ENCODE measurements at places on chromosomes 5 and 9.

DNA sequence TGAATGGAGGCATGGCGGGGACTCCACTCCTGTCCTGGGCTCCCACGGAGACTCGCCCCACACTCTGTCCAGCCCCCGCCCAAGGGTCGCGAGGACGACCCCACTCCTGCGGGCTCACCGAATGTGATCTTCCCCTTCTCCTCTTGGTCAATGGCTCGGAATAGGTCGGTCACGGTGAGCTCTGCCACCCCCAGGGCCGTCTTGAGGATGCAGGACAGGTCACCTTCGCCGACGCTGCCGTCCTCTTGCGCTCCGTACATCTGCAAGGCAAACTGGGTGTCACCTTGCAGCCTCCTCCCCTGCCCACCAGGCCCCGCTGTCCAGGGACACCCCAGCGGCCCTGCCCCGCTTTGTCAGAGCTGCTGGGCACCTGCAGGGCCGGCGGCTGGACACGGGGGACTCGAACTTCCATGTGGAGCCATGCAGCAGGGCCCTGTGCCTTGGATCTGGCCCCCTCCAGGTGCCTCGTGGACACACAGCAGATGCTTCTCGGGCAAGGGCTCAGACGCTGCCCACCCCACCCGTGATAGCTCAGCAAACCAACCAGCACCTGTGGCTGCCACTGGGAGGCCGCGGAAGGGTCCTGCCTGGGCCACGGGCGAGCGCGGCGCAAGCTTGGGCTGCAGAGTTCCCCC lies 21.5 kb upstream of the SLC6A3 start:
- DNase-seq, result no peak

DNA sequence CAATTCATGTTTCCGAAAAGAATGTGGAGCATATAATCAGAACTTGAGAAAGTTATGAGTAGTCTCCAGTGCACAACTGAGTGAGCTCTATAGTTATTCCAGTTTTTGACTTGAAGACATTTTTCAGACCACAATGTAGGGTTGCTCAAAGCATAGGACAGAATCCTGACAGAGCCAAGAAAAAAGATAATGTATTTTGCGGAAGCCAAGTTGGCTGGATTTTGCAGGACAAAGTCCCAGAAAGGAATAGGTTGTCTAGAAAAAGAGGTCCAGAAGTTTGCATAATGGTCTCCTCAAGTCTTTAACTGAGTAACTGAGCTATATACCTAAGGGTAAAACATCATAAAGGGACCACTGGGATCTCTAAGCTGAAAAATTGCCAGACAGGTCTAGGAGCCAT lies 1028.0 kb downstream of the TAF11L14 start:
- no peak for DNase-seq

DNA sequence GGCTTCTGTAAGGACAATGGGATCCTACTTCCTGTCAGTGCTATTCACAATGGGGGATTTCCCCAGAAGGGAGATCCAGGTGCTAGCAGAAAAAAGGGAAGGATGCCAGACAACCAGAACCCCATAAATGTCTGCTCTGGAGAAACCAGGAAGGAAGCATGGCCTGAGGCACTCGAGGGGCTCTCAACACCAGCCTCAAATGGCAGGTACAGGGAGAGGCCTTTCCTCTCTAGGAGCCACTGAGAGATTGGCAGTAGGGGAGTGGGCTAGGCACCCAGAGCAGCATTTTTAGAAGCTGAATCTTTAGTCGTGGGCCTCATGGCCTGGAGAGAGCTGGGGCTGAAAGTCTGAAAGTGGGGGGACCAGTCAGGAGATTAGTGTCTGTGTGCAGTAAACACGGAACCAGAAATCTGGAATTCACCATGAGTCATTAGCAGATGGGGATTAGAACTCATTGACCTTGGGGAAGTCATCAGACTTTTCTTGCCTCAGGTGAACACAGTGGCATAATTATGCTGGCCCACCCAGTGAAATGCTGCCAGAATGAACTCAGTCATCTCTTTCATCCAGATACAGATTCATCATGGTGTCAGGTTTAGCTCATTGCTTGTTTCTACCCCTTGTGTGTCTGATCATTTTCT lies 28.3 kb downstream of the ARHGEF28 start:
- no peak for DNase-seq

DNA sequence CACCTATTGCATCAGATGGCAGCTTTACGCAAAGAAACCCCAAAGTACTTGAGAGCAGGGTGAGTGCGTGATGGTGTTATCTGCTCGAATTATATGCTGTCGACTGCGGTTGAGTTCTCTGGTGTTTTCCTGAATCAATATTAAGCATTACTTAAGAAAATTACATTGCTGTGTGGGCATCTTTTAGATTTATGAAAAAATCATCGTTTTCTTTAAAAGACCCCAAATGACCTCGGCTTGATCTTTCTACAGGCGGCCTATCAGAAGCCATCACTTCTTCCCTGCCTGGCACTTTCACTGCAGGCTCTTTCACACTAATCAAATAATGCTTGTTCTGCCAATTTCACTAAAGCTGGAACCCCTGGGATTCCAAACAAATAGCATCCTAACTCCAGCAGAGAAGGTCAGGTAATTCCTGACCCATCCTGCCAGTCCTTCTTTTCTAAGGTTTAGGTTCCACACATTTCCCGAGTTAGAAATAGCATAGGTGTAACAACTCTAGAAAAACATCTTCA lies 1.7 kb downstream of the UBE2QL1 start:
- DNase-seq, result no peak

Data from NCI-H1436 treated with DMSO at 0.1 percent for 48 hours (cell line).